ENCODE measurements at places on chromosomes 6 and 20. TPM values are rescaled to one million over a fixed set of nuclear protein-coding genes. Genes with fewer than 3 reads are reported as not detected.
A peak's percentile ranks its signal among the peaks of the same experiment; 100 is the strongest.

Gene MEI4
- not detected for total RNA-seq

DNA sequence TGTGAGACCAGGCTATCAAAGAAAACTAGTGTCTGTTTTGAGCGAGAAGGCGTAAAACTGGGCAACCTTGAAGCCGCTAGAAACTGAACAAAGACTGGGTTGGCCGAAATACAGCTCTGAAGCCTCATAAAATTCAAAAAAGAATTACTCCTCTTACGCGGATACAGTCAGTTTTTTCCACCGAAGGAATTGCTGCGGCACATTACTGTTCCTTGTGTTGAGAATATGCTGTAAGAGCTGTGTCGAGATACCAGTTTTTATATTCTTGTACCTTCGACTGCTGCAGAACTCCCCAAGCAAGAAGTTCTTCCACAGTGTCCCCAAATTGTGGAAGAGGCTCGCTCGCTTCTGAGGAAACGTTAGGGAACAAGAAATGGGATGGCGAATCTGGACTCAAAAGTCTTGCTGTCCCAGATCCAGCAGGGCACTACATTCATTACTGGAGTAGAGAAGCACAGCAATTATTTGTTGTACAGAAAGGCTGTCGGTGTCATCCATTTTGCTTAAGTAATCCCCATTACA lies 523 bp upstream of the COX7A2 start:
- H3K27ac ChIP-seq, result peak overlapping the region; percentile 70
- peak overlapping the region; percentile 81 for H3K4me3 ChIP-seq
- no peaks in the 10 kb centered on the region for H3K4me1 ChIP-seq
- no peaks in the 10 kb centered on the region for H3K27me3 ChIP-seq

GRCh38 chr6:165060720-165061119 lies 248.7 kb downstream of the C6orf118 start:
- no peak for DNase-seq
- no peaks in the 10 kb centered on the region for H3K4me1 ChIP-seq
- no peaks in the 10 kb centered on the region for H3K36me3 ChIP-seq
- no peaks in the 10 kb centered on the region for H3K27me3 ChIP-seq
- no peak overlapping the region for H3K27ac ChIP-seq

DNA sequence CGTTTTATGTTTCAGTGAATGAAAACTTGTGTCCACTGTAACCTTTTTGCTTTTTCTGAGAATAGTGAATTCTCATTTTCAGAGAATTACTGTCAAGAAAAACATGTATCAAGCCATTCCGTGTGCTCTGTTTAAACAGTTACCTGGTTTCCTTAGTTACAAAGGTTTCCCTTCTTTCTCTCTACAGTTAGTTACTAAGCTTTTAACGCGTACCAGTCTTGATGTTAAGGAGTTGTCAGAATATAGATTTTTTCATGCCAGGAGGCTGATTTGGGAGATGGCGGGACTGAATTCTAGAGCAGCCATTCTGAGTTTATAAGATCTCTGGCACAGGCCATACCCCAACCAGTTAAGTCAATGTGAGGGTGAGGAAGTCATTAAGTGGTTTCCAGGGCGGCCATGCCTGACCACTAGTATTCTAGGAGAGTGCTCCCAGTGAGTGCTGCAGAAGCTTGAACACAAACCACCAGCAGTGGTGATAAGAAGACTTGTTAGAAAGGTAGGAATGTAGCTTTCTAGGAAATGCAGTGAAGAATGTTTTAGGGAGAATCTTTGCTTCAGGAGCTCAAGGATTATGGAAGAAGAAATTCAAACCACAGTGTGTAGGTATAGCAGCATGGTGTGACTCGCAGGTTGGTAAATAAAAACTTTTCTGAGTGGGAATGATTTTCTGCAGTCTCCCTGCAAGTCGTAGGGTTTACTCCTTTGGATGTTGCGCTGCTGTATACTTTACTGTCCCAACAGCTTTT lies 112.9 kb downstream of the JARID2 start:
- H3K36me3 ChIP-seq, result no peaks in the 10 kb centered on the region
- H3K27ac ChIP-seq, result no peak overlapping the region
- H3K4me3 ChIP-seq, result no peak overlapping the region
- H3K4me1 ChIP-seq, result peaks cover 19% of the 10 kb centered on the region
- H3K27me3 ChIP-seq, result no peaks in the 10 kb centered on the region
- DNase-seq, result peak; percentile 46

GRCh38 chr20:32216179-32217142 lies 8.8 kb downstream of the POFUT1 start:
- H3K27me3 ChIP-seq, result no peaks in the 10 kb centered on the region
- H3K4me3 ChIP-seq, result no peak overlapping the region
- H3K36me3 ChIP-seq, result peaks cover 48% of the 10 kb centered on the region
- no peak overlapping the region for H3K27ac ChIP-seq
- no peaks in the 10 kb centered on the region for H3K4me1 ChIP-seq

Gene C20orf96
- total RNA-seq, result 1.1 TPM

DNA sequence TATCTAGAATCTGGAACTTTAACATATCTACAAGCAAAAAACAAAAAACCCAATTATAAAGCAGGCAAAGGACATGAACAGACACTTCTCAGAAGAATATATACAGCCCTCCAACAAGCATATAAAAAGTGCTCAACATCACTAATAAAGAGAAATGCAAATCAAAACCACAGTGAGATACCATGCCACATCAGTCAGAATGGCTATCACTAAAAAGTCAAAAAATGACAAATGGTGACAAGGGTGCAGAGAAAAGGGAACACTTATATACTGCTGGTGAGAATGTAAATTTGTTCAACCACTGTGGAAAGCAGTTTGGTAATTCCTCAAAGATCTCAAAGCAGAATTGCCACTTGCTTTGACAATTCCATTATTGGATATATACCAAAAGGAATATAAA lies 215.0 kb upstream of the EYS start:
- no peak overlapping the region for H3K4me3 ChIP-seq
- H3K27me3 ChIP-seq, result no peaks in the 10 kb centered on the region
- no peaks in the 10 kb centered on the region for H3K4me1 ChIP-seq

DNA sequence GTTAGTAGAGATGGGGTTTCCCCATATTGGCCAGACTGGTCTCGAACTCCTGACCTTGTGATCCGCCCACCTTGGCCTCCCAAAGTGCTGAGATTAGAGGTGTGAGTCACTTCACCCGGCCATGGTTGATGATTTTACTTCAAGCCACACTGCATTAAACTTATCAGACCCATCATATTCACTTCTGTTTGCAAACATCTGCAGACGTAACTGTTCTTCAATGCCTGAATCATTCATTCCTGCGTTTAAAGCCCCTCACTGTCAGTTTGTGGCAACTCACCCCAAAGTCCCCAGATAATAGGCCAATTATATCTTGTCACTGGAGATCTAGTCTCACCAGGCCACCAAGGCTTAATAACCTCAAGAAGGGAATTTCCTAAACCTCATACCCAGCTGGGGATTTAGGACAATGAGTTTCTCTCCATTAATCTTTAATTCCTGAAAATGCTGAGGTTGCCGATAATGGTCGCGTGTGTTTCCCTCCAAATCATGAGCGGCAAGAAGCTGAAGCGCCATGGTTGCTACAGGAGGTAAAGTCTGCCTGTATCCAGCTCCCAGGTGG lies 229.6 kb downstream of the LY86 start:
- no peak overlapping the region for H3K27ac ChIP-seq
- H3K36me3 ChIP-seq, result no peaks in the 10 kb centered on the region
- no peaks in the 10 kb centered on the region for H3K4me1 ChIP-seq
- no peak overlapping the region for H3K4me3 ChIP-seq
- peaks cover 4% of the 10 kb centered on the region for H3K27me3 ChIP-seq
- DNase-seq, result no peak

Gene RNF39
- not detected for total RNA-seq

- no peaks in the 10 kb centered on the region for H3K36me3 ChIP-seq
- DNase-seq, result no peak
- H3K27ac ChIP-seq, result peak overlapping the region; percentile 10
- H3K4me1 ChIP-seq, result peaks cover 21% of the 10 kb centered on the region
These were observed 5.1 kb upstream of the SLC2A12 start for GRCh38 chr6:134057478-134057877.

- H3K4me1 ChIP-seq, result no peaks in the 10 kb centered on the region
- H3K36me3 ChIP-seq, result no peaks in the 10 kb centered on the region
- H3K27me3 ChIP-seq, result no peaks in the 10 kb centered on the region
- no peak overlapping the region for H3K27ac ChIP-seq
These were observed 362.6 kb upstream of the RNF217 start for GRCh38 chr6:124599656-124600055.

DNA sequence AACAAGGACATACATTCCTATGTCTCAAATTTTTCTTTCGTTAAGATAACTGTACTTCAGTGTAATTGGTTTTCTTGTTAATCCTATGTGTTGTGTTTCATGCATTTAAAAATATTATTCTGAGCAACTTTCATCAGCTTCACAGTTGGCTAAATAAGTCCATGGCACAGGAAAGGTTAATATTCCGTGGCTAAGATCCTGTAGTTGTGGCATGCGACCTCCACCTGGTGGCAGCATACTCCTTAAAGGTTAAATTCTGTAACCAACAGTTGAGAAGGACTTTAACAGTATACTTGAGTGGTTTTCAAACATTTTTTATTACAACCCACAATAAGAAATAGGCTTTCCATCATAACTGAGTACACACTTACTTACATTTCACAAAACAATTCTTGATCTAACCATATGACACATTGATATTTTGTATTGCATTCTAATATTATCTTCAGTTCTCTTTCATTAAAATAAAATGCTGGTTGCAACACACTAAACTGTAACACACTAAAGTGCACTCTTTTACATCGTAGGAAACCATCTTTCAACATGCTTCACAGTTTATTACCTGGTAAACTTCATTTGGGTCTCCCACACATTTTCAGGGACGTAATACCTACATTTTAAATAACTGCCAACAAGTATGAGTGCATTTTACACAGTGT lies 118.3 kb downstream of the SLX4IP start:
- no peak overlapping the region for H3K4me3 ChIP-seq
- H3K27ac ChIP-seq, result no peak overlapping the region
- H3K27me3 ChIP-seq, result no peaks in the 10 kb centered on the region
- H3K4me1 ChIP-seq, result peaks cover 11% of the 10 kb centered on the region
- peak; percentile 82 for DNase-seq

- no peak overlapping the region for H3K4me3 ChIP-seq
- no peak overlapping the region for H3K27ac ChIP-seq
- H3K36me3 ChIP-seq, result peaks cover 61% of the 10 kb centered on the region
These were observed 4.8 kb upstream of the SLC17A9 start for GRCh38 chr20:62947532-62948300.

- H3K4me3 ChIP-seq, result peak overlapping the region; percentile 65
- H3K4me1 ChIP-seq, result peaks cover 9% of the 10 kb centered on the region
These were observed 1.3 kb downstream of the MAPK14 start for GRCh38 chr6:36028877-36029324.

- H3K27me3 ChIP-seq, result no peaks in the 10 kb centered on the region
- no peak overlapping the region for H3K27ac ChIP-seq
- H3K4me3 ChIP-seq, result no peak overlapping the region
These were observed 178.6 kb upstream of the RAB32 start for GRCh38 chr6:146364816-146365594.

DNA sequence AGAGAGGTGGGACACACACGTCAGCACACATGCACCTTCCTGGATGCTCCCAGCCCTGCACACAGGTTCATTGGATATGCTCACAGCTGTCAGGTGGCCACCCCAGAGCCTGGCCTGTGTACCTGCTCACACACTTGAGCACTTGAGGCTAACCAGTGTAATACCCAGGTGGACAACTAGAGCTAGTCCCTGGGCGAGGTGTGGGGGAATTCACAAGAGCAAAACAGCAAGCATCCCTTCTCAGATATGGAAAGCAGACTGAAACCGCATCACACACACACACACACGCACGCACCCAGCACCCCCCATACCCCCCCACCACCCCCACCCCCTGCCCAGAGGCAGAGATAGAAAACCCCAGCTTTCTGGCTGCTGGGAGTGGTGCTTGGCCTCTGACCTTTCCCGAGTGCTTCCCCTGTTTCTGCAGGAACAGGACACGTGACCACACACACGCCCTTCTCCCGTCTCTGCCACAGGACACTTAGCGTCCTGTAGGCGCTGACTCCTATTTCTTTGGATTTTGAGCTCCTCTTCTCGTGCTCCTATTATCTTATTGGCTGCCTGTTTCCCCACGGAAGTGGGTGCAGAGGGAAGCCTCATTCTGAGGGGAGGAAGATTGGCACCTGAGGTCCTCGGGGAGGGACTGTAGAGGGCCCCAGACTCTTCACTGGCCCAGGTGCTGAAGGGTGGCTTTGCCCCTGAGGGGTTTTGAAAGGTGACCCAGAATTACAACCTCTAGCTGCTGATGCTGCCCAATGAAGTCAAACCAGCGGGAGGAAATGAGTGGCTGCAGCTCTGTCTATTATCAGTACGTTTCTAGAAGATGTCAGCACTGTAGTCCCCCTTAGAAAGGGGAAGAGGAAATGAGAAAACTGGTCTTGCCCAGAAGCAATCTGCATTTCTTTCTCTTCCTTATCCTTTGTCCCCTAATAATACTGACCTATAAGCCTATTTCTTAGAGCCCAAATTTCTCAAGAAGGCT lies 65.8 kb downstream of the SYTL3 start:
- H3K4me1 ChIP-seq, result peaks cover 3% of the 10 kb centered on the region
- no peak overlapping the region for H3K4me3 ChIP-seq
- no peak for DNase-seq
- H3K27ac ChIP-seq, result no peak overlapping the region
- no peaks in the 10 kb centered on the region for H3K36me3 ChIP-seq

- no peak overlapping the region for H3K4me3 ChIP-seq
- H3K27ac ChIP-seq, result no peak overlapping the region
- H3K27me3 ChIP-seq, result no peaks in the 10 kb centered on the region
- peaks cover 7% of the 10 kb centered on the region for H3K36me3 ChIP-seq
- H3K4me1 ChIP-seq, result peaks cover 4% of the 10 kb centered on the region
These were observed 137.2 kb downstream of the MAP3K4 start for GRCh38 chr6:161128680-161129196.

DNA sequence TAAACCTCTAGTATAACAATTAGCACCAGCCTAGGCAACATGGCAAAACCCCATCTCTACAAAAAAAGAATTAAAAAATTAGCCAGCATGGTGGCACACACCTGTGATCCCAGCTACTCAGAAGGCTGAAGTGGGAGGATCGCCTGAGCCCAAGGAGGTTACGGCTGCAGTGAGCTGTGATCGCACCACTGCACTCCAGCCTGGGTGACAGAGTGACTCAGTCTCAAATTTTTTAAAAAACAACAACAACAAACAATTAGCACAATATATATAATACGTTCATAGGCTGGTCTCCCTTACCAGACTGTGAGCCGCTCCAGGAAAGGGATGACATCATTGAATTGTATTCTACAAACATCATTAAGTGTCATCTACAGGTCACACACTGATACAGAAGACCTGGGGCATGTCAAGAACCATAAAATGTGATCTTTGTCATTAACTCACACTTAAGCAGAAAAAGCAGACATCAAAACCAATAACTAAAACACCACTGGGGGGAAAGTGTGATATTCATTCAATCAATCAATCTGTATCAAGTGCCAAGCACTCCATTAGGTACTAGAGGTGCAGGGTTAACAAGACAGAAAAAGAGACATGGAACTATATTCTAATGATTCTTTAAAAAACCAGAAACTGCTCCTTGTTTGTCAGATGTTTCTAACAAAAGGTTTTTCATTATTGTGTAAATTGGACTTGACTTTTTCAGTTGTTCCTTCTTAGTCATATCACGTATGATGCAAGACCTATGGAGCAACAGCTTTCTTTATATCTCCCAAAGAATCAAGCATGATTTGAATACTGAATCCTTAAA lies 17.8 kb downstream of the MAP3K5 start:
- H3K27ac ChIP-seq, result peak overlapping the region; percentile 32
- H3K36me3 ChIP-seq, result no peaks in the 10 kb centered on the region
- H3K4me3 ChIP-seq, result no peak overlapping the region
- peak; percentile 85 for DNase-seq
- no peaks in the 10 kb centered on the region for H3K27me3 ChIP-seq
